ENCODE measurements at places on chromosomes 3 and 15.

DNA sequence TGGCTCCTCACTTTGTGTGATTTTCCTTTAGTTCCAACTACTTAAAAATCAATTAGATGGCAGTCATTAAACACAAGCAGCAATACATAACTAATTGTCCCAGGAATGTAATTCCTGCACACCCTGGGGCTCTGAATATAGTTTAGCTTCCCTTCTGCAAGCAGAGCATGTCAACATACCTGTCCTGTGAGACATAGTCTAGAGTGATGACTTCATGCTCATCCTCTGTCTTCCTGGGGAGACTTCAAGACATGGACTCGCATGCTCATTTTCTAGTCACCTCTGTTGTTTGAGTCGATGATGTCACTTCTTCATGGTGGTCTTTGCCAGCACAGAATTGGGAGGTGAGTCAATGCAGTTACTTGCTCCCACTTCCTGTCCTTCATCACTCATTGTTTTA, 15.7 kb downstream of the C3orf52 start:
- no peak for DNase-seq

GRCh38 chr3:188877381-188877780, 294.4 kb upstream of the TPRG1 start:
- no peak for DNase-seq

GRCh38 chr3:178732824-178733223, 196.6 kb downstream of the KCNMB2 start:
- DNase-seq: no peak

- DNase-seq: no peak
These were observed 46.8 kb downstream of the THRB start for GRCh38 chr3:24447836-24448235.

GRCh38 chr3:54349691-54350090, 227.3 kb downstream of the CACNA2D3 start:
- DNase-seq: no peak

Data from neural progenitor cell (in vitro differentiated cells).